ENCODE measurements at places on chromosomes 6 and 20. TPM values are rescaled to one million over a fixed set of nuclear protein-coding genes. Genes with fewer than 3 reads are reported as not detected.

DNA sequence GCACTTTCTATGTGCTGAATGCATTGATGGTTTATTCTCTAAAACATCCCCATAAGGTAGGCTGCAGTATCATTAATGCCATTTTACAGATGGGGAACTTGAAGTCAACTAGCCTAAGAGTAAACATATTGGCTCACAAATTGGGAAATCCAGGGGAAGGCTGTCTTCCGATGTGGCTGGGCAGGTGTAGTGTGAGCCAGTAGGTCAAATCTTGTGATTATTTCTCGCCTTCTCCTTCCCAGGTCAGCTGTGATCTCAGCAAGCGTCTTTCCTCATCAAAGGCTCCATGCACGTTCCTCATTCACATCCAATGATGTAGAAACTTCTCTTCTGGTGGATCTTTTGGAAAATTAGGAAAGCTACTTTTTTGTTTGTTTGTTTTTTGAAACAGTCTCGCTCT lies 94.1 kb upstream of the SHLD1 start:
- H3K4me3 ChIP-seq, result no peak overlapping the region
- no peak for DNase-seq
- no peaks in the 10 kb centered on the region for H3K27me3 ChIP-seq

GRCh38 chr20:34431168-34431567 lies 68.1 kb downstream of the ITCH start:
- H3K27me3 ChIP-seq, result no peaks in the 10 kb centered on the region
- H3K4me3 ChIP-seq, result no peak overlapping the region
- H3K27ac ChIP-seq, result no peak overlapping the region
- no peak for DNase-seq
- no peaks in the 10 kb centered on the region for H3K36me3 ChIP-seq
- H3K4me1 ChIP-seq, result no peaks in the 10 kb centered on the region

Gene DOK5
- 2.5 TPM for total RNA-seq

Gene TCP11
- not detected for total RNA-seq

Gene HSPA12B
- total RNA-seq, result 21.6 TPM

Measured in vagina (tissue), 2 donors.